Fibroblast of gingiva (primary cell): ENCODE measurements at places on chromosomes 2 and 18.

DNA sequence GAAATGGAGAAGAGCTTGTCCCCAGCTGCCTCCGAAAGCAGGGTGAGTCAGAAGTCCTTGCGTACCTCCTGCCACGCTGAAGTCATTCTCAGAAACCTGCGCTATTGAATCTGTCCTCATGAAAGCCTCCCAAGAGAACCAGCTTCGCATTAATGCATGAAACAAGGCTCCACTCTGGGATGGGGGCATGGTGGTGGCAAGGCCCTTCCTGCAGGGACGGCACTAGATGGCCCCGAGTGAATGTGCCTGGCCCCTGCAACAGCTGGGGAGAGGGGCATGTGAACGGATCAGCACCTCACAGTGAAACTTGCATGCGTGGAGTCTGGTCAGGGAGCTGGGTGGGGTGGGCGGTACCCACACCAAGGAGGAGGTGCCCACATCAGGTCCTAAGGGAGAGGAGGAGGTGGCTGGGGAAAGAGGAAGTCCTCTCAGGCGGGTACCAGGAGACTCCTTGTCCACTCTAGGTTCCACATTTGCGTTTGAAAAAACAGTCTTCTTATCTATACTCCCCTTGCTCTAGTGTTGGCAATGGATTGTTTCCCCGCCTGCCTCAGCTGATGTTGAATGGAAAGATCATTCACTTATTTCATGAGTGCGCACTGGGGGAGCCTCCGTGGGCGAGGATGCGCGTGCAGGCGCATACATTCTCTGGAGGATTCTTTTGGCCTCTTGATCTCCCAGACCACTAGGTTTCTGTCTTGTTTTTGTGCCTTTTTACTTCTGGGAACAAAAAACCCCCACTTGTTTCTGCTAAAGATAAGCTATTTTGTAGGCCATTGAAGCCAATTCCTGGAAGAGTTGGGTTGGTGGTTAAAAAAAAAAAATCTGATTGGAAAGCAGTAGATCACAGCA is 104.7 kb downstream of the KLHL29 start:
- DNase-seq = peak; percentile 21

GRCh38 chr2:214899751-214900150 is 90.3 kb upstream of the BARD1 start:
- no peak for DNase-seq

GRCh38 chr2:229910832-229911412 is 10.9 kb downstream of the TRIP12 start:
- no peak for DNase-seq

GRCh38 chr2:70385966-70386595 is 84.2 kb upstream of the FAM136A start:
- DNase-seq = no peak

GRCh38 chr2:215736653-215737290 is 276.6 kb downstream of the MREG start:
- peak; percentile 72 for DNase-seq

DNA sequence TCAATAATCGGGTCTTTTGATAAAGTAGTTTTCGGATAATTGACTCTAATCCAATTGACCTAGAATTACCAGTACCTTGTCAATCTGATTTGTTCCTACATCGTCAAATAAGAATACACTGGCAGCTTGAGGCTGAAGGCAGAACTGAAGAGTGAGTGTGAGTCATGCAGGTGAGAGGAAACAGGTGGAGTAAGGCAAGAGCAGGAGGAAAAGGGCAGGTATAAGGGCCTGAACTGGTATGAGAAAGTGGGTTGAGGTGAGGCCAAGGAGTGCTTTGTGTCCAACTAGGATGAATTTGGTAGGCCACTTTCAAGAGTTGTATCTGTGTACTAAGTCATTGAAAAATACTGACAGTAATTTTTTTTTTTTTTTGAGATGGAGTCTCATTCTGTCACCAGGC is 186.0 kb downstream of the ZNF385B start:
- DNase-seq = no peak

- DNase-seq = no peak
Measured at GRCh38 chr2:119338826-119339561, 27.6 kb downstream of the C2orf76 start.

GRCh38 chr2:28539118-28539541 is 43.3 kb downstream of the PLB1 start:
- no peak for DNase-seq

GRCh38 chr18:5951515-5952091 is 56.3 kb upstream of the TMEM200C start:
- DNase-seq = no peak

- DNase-seq = no peak
Measured at GRCh38 chr2:129404000-129404685, 575.3 kb upstream of the RAB6C start.

- no peak for DNase-seq
Measured at GRCh38 chr18:22169889-22170420, 566 bp downstream of the GATA6 start.

- no peak for DNase-seq
Measured at GRCh38 chr2:113965644-113966043, 75.8 kb downstream of the ACTR3 start.

- peak; percentile 46 for DNase-seq
Measured at GRCh38 chr2:172091761-172092566, 6.7 kb downstream of the DLX1 start.

DNA sequence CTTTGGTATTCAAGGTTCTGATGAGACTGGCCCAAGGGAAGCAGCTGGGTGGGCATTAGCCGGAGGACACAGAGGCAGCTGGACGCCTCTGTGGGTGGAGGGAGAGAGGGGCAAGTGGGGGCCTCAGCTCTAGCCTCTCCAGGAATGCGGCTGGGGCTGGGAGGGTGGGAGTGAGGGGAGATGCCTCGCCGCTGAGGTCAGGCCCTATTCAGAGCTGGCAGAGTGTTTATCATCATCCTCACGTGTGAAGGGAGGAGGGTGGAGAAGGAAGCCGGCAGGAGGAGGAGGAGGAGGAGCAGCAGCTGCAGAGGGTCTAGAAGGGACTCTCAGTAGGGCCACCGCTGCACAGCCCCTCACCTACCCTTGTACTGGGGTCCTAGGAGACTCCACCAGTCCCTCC is 43.1 kb downstream of the TNS1 start:
- no peak for DNase-seq

GRCh38 chr2:55912926-55913325 is 10.7 kb downstream of the EFEMP1 start:
- DNase-seq = no peak

GRCh38 chr18:45379903-45380302 is 235.4 kb upstream of the SLC14A2 start:
- DNase-seq = no peak

- DNase-seq = no peak
Measured at GRCh38 chr18:53191634-53192033, 851.6 kb downstream of the DCC start.

DNA sequence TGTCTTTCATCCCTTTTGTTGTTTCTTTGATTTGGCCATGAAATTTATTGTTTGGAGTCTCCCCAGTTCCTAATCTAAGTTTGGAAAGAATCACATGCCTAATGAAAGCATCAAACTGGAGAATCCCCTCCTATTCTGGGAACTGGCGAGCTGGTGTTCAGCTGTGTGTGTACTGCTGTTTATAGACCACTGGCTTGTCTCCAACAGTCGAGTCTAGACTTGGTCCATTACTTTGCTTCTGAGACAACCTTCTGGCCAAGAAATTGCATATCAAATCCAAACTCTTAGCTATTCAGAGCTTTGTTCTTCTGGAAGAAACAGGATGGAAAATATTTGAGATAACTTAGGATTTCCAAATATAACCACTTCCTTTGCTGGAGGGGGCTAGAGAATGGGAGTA is 111.5 kb upstream of the THSD7B start:
- no peak for DNase-seq

GRCh38 chr2:109210431-109211200 is 81.6 kb downstream of the SH3RF3 start:
- DNase-seq = no peak

DNA sequence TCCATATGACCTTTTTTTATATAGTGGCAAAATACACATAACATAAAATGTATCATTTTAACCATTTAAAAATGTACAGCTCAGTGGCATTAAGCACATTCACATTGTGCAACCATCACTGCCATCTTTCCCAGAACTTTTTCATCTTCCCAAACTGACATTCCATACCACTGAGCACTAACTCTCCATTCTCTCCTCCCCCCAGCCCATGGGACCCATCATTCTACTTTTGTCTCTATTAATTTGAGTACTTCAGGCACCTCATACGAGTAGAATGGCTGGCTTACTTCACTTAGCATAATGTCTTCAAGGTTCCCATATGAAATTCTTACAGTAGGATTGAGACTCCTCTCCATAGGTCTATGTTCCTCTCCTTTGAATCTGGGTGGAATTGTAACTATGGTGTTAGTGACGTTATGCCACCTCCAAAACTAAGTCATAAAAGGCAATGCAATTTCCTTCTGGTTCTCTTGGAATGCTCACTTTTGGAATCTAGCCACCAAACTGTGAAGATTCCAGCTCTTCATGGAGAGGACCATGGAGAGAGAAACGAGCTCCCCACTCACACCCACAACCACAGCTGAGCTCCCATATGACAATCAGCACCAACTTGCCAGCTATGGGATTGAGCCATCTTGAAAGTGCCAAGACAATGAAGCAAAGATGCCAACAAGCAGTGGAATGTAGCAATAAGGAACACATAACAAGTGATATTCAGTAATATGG is 9.8 kb upstream of the DNAJC27 start:
- DNase-seq = no peak

DNA sequence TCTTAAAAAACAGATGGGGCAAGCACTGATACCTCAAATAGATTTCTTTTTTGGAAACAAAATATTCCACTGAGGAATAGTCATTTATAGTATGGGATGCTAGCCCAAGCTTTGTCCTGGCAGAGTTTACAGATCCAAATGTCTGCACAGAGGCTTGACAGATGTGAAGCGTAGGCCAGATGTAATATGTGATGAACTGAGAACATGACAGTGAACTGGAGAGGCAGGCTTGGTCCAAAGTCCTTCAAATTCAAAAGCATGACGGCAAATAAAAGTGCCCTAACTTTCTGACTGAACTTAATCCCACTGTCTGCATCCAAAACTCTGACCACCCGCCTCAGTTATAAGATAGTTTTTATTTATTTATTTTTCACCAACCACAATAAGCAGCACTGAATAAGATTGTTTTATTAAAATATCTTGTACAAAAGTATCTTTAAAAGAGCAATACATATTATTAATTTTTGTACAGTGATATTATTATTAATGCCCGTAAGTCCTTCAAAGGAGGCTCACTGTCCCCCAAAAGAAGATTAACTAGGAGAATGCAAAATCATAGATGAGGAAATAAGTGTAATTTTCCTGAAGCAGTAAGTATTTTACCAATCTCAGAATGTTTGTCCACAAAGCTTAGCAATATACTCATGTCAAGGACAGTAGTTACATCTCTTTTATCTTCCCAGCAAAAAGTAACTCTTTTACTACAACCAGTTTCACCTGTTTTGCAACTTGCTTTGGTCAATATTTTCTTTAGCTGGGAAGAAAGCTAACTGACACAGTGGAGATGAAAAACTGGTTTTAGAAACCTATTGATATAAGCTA is 10.7 kb upstream of the SPOPL start:
- no peak for DNase-seq

DNA sequence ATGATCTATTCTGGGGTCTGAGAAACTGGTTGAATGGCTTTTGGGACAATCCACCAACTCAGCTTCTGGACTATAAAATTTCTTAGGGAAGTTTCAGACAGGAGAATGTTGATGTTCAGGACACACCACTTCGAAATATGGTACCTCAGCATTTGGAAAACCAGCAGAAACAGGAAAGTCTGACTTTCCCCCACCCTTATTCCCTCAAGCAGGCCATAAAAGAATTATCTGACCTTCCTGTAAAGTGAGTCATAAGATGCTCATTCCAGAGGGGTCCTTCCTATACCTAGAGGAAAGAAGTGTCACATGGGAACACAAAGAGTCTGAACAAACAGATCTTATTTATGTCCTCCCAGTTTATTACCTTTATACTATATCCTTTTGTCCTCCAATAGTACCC is 415.0 kb downstream of the CPS1 start:
- no peak for DNase-seq

GRCh38 chr2:170354388-170354787 is 176.4 kb downstream of the MYO3B start:
- no peak for DNase-seq

DNA sequence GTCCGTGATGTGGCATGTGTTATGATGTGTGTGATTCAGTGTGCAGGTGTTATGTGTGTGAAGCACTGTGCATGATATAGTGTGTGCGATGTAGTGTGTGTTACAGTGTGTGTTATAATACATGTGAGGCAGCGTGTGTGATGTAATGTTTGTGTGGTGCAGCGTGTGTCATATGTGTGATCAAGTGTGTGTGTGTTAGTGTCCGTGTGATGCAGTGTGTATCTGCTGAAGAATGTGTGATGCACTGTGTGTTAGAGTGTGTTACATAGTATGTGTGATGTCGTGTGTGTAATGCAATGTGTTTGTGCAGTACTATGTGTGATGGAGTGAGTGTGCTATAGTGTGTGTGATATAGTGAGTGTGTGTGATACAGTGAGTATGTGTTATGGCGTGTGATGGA is 182.8 kb upstream of the SOX11 start:
- DNase-seq = no peak

GRCh38 chr2:51505533-51505932 is 473.6 kb upstream of the NRXN1 start:
- no peak for DNase-seq

DNA sequence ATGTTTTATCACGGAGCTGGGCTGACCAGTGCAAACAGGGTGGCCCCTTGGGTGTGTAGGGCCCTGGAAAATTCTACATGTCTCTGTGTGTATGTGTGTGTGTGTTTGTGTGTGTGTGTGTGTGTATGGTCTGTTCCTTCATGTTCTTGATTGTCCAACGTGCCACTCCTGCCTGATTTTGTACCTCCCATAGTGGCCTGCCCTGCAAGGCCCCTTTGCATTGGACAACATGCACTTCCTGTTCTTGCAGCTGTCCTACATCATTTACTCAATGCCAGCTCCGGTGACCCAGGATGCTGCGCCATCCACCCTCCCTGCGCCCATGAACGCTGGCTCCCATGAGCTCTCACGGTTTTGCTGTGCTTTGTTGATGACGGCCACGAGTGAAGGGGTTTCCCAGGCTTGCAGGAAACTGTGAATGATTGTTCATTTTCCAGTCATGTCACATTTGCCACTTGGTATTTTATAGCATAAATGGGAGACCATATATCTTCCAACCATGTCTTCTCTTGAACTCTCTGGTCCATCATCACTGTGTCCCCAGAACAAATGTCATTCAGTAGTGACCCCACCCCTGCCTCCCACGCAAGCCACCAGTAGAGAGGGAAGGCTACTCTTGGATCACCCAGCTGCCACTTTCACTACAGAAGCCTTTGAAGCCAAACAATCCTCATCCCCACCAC is 69.7 kb upstream of the NCK2 start:
- DNase-seq = no peak

- peak; percentile 44 for DNase-seq
Measured at GRCh38 chr2:71646028-71646427, 192.7 kb downstream of the DYSF start.

GRCh38 chr2:149617476-149617875 is 29.9 kb upstream of the MMADHC start:
- no peak for DNase-seq

GRCh38 chr2:238160206-238161129 is 1.7 kb downstream of the ERFE start:
- DNase-seq = no peak

- no peak for DNase-seq
Measured at GRCh38 chr2:239675826-239676715, 275.3 kb upstream of the HDAC4 start.

GRCh38 chr18:35609236-35609635 is 27.7 kb downstream of the GALNT1 start:
- DNase-seq = no peak

GRCh38 chr18:57833441-57834101 is 30.5 kb upstream of the ATP8B1 start:
- DNase-seq = no peak
